ENCODE measurements at places on chromosomes 7 and 10.

GRCh38 chr10:126049759-126050700 is 153.7 kb downstream of the FANK1 start:
- DNase-seq, result no peak

DNA sequence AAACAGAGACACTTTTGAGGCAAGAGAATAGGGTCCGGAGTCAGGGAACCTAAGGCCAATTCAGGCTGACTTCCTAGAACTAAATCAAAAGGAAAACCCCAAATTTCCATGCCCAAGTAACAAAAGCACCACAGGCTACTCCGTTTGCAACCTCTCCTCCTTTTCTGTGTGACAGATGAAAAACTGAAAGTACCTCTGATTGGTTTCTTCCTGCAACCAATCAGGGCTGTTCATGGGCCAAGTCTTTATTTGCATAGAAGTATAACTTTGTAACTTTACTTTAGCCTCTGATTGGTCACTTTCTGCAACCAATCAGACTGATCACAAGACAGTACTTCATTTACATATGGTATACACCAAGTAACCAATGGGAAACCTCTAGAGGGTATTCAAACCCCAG is 239.9 kb upstream of the KCND2 start:
- no peak for DNase-seq

DNA sequence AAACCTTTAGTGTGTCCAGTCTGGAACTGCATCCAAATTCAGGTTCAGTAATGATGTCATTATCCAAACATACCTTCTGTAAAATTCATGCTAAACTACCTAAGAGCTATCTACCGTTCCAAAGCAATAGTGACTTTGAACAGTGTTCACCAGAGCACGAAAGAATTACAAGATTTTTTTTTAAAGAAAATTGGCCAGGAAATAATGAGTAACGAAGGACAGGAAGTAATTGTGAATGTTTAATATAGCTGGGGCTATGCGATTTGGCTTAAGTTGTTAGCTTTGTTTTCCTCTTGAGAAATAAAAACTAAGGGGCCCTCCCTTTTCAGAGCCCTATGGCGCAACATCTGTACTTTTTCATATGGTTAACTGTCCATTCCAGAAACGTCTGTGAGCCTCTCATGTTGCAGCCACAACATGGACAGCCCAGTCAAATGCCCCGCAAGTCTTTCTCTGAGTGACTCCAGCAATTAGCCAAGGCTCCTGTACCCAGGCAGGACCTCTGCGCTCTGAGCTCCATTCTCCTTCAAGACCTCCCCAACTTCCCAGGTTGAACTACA is 694 bp upstream of the FAS start:
- no peak for DNase-seq

GRCh38 chr10:64209561-64209960 is 688.4 kb downstream of the REEP3 start:
- no peak for DNase-seq
